ENCODE measurements at places on chromosomes 12 and 14. TPM values are rescaled to one million over a fixed set of nuclear protein-coding genes. Genes with fewer than 3 reads are reported as not detected.

DNA sequence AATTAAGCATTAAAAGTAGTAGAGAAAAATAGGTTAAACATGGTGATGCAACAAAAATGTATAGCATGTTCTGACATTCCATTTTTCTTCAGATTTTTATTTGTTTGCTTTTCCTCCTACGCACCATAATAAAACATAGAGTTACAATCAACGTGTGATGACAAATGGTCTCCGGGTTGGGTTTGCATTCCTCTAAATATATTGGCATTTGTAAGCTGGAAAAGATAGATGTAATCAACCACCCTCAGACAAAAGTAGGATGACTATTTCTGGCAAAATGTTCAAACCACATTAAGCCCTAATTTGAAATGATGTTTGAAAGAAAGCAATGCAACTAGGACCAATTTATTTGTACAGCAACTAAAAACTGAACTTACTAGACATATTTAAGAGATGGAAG lies 58.4 kb downstream of the SLC25A21 start:
- no peak for DNase-seq

The GALNT9 gene
- total RNA-seq, result 0.17 TPM

The TAS2R30 gene
- total RNA-seq, result 3.9 TPM

GRCh38 chr12:131380965-131381705 lies 329.8 kb upstream of the SFSWAP start:
- DNase-seq, result no peak

GRCh38 chr12:89732522-89732921 lies 23.9 kb upstream of the ATP2B1 start:
- DNase-seq, result no peak

- peak; percentile 65 for DNase-seq
Observed at GRCh38 chr12:74365178-74365964, 172.3 kb upstream of the ATXN7L3B start.

DNA sequence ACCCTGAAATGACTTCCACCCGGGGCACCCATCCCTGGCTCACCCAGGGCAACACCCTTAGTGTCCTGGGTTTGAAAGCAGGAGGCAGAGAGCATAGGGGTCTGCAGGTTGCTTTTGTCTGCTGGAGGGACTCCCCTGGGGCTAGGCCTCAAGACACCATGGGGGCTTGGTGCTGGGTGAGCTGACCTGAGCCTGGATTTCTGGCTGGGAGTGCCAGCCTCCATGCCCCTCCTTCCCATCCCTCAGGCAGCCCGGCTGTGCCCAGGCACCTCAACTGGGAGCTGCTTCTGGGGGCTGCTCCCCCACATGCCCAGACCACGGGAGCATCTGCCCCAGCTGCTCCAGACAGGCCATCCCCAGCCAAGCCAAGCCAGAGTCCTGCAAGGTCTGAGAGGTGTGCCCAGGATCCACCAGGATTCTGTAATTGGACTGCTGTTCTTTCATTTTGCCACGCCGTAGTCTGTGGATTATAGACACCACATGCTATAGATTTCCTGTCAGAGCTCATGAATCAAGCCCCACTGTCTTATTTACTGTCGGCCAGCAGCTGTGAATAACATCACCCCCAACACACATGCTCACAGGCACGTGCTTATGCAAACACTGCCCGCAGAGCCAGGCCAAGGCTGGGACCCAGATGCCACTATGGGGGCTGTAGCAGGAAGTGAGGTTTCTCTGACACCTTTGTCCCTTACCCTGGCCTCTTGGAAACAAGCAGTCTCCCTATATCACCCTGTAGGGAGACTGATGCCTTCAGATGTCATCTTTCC lies 29.4 kb upstream of the ESRRB start:
- DNase-seq, result peak; percentile 16

The BMAL2 gene
- total RNA-seq, result 43.6 TPM

DNA sequence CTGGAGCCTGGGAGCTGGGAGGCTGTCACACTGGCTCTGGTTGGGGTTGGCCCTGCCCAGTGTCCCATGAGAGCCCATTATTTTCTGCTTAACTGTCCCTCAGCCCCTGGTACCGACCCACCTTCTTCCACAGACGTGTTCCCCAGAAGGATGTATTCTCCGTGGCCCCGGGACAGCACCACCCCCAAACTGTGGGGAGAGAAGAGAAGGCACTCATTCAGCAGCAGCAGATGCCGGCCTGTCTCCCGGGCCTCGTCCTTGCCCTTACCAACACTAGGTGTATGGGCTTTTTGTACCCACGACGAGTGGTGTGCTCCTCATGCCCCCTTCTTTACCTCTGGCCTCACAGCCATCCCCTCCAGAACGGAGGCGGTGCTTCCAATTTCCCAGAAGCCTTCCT lies 38.1 kb downstream of the LRTM2 start:
- DNase-seq, result no peak

DNA sequence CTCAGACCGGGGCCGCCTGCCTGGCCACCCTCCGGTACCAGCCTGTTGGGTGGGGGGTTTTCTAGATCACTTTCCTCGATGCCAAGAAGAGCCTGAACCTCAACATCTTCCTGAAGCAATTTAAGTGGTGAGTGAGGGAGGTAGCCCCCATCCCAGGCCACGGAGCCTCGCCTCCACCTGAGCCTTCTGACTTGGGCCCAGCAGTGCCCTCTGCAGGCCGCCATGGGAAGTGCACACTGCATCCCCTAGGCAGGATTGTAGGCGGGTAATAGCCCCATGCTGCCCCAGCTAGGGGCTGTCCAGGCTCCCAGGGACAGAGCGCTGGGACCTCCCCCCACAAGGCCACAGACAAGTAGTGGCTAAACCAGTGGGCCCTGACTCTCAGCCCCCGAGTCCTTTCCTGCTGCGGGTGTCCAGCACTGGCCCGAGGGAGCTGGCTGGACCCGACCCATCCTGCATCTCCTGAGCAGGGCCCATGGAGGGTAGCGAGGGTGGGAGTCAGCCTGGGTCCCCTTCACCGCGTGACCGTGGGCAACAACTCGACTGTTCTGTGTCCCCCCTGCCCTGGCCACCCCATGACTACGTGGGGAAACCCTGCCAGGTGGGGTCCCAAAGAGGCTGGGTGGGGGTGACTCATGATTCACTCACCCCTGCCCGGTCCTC lies 15.3 kb upstream of the ADSS1 start:
- peak; percentile 83 for DNase-seq

GRCh38 chr14:99685596-99685995 lies 1.5 kb downstream of the CYP46A1 start:
- DNase-seq, result no peak

The TMPRSS12 gene
- total RNA-seq, result not detected

GRCh38 chr14:33232031-33232430 lies 293.4 kb downstream of the NPAS3 start:
- DNase-seq, result no peak

The POTEG gene
- total RNA-seq, result not detected

- DNase-seq, result no peak
Observed at GRCh38 chr14:32017587-32017986, 59.5 kb upstream of the ARHGAP5 start.

- no peak for DNase-seq
Observed at GRCh38 chr12:5976711-5977110, 31.7 kb upstream of the ANO2 start.

DNA sequence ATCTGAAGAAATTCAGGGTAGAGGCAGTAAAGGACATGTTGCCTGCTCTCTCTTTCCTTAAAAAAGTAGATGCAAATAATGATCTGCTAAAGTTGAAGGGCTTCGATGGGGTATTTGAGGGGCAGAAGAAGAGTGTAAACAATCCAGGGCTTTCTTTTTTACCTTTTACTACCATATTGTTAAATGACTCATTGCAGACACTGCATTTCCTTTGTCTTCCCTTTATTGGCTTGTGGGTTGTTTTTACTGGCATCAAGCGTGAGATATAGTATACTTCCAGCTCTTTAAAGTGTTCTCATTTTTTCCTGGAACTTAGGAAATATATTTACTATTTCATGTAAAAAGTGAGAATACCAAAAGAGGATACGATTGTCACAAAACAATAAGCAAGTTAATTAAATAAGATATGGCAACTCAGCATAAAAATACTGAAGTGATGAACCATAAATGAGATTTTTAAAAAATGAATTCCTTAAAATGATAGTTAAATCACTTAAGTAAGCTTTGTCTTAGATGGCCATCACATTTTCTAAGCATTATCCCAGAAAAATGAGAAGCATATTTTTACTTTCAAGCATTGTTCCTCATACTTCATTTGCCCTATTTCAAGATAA lies 72.3 kb upstream of the KRAS start:
- peak; percentile 45 for DNase-seq

The MAP4K5 gene
- total RNA-seq, result 100 TPM

Data from dermis blood vessel endothelial cell (primary cell).